H9 (cell line): ENCODE measurements at places on chromosomes 2 and 18.

GRCh38 chr18:35118641-35119040 lies 77.4 kb downstream of the MAPRE2 start:
- no peak for DNase-seq

DNA sequence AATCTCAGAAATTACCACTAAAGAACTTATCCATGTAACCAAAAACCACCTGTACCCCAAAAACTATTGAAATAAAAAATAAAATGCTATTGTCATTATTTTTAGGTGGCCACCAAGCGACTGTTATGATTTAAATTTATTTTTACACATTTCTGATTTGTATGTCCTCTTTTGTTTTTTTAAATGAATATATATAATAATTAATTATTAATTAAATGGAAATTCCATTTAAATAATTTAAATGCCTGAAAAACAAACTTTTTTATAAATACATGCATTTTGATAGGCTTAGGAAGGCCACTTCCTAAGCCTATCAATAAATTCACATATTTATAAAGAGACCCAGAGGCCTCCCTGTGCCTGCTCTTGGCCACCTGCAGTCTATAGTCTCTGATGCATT lies 52.2 kb downstream of the CYB5A start:
- no peak for DNase-seq

GRCh38 chr18:63316612-63317555 lies 2.7 kb downstream of the BCL2 start:
- no peak for DNase-seq

GRCh38 chr18:44761812-44762211 lies 81.1 kb downstream of the SETBP1 start:
- no peak for DNase-seq

GRCh38 chr2:20475567-20475952 lies 28.7 kb downstream of the RHOB start:
- no peak for DNase-seq

GRCh38 chr2:16813593-16813992 lies 148.0 kb upstream of the CYRIA start:
- no peak for DNase-seq

GRCh38 chr2:45676088-45676487 lies 24.6 kb downstream of the PRKCE start:
- no peak for DNase-seq

DNA sequence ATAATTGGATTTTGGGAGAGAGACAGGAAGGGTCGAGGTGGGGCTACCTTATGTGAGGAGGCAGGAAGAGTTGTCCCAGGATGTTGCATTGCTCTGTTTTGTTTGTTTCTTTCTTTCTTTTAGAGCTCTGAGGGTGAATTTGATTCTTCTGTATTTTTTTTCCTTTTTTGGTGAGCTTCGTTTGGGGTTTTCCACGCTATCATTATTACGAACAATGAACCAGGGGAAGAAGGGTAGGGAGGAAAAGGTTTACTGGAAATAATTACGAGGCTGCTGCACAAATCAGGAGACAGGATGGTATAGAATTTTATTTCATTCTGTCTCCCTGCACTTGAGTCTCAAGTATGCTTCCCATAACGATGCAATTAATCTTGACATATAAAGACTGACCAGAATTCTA lies 51.4 kb upstream of the ZNF516 start:
- DNase-seq, result no peak

DNA sequence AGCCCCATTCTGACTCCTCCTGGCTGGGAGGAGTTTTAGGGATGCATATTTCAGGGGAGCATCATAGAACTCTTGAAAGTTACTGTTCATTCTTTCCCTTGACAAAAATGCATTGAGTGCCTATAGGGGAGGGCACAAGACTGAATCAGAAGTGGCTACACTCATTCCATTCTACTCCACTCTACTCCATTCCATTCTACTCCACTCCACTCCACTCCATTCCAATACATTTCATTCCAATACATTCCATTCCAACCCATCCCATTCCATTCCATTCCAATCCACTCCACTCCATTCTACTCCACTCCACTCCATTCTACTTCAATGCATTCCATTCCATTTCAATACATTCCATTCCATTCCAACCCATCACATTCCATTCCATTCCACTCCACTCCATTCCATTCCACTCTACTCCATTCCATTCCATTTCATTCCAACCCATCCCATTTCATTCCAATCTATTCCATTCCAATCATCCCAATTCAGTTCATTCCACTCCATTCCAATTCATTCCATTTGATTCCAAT lies 110.8 kb downstream of the LOXHD1 start:
- no peak for DNase-seq

- no peak for DNase-seq
Measured at GRCh38 chr18:13183790-13184189, 34.8 kb upstream of the LDLRAD4 start.

DNA sequence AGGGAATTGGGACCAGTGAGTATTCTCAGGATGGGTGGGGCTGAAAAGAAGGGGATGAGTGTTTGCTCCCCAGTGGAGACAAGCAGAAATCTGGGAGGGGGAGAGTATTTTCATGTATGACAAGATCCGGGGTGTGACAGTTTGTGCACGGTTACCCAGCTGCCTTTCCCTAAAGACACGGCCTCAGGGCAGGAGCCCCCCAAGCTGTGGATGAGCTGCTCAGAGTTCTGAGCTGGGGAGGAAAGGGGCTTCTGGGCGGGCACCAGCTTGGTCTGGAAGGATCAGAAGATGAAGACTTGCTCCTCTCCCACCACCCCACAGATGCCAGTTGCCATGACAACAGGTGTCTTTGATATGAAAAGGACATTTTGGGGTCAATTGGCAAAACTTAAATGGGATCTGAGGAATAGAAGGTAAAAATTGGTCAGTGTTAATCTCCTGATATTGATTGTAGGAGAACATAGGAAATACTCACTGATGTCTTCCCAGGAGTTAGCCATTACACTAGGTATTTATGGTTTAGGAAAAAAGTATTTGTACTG lies 29.2 kb downstream of the ZCCHC2 start:
- DNase-seq, result no peak

GRCh38 chr2:202831242-202832220 lies 40.0 kb downstream of the ICA1L start:
- DNase-seq, result peak; percentile 52

DNA sequence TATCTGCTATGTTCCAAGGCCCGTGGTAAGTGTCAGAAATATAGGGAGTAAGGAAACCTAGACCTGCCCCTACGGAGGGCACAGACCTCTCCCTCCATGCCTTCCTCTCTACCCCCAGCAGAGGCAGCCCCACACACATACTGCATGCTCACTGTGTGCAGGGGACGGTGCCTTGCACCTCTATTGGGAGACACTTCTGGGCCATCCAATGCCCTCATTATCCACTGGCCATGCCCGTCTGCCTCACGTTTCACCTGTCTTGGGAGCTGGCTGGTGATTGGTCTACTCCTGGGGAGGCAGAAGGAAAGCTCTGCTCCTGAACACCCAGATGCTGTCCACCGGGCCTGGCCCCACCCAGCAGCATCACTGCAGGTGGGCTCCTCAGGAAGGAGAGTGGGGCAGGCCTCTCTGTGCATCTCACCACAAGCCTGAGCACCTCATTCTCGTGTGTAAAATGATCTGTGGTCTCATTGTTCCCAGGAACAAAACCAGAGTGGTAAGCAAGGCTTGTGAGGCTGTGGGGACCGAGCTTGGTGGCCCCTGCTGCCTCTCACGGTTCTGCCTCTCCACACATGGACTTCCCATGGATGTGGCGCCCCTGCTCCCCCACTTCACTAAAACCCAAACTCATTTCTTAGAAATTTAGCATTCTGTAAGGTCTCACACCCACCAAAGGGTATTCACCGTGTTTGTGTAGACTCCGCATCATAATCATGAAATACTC lies 312.5 kb upstream of the HS6ST1 start:
- DNase-seq, result peak; percentile 15

- no peak for DNase-seq
Measured at GRCh38 chr2:156901373-156902031, 356.0 kb upstream of the GALNT5 start.
